ENCODE measurements at places on chromosomes 12 and 14.

- DNase-seq = no peak
Measured at GRCh38 chr12:110205931-110206330, 75.1 kb upstream of the ATP2A2 start.

DNA sequence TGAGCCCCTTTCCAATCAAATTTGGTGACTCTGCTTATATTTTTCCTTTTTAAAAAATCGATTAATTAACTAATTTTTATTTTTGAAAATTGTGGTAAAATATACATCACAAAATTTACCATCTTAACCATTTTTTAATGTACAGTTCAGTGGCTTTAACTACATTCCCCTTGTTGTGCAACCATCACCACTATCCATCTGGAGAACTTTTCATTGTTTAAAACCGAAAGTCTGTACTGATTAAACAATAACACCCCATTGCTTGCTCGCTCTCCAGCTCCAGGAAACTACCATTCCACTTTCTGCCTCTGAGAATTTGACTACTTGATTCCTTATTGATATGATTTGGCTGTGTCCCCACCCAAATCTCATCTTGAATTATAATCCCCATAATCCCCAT lies 283.4 kb downstream of the C12orf75 start:
- DNase-seq = no peak

DNA sequence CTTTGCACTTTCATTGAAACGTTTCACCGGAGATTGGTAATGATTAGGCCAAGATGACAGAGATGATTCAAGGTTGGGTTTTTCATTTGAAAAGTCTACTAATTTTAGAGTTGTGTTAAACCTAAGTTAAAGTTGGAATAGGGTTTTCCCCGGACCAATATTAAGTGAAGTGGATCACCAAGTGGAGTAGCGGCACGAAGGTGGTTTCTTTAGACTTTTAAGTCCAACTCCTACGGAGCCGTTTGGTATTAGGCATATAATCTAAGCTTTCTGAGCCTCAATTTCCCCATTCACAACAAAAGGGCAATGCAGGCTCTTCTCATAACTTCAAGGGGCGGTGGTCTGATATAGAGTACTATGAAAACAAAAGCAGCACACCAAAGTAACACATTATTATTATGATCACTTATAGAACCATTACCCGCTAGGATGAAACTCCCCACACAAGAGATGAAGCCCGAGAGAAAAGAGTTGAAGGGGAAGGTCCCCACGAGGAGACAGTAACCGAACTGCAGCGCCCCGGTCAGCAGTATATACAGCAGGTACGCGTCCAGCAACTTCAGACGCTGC lies 413 bp downstream of the DAD1 start:
- DNase-seq = no peak

DNA sequence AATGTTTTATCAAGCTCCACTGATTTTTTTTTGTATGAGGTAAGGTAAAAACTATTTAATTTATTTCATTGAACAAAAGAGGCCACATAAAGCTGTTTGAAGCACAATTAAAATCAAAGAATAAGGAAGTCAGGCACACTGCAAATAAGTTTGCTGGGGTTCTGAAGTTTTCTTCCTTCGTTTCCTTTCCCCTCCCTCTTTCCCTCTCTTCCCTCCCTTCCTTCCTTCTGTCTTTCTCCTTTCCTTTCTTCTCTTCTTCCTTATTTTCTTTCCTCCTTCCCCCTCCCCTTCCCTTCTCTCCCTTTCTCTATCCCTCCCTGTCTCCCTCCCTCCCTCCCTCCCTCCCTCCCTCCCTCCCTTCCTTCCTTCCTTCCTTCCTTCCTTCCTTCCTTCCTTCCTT lies 78.7 kb downstream of the ALX1 start:
- no peak for DNase-seq

- no peak for DNase-seq
Measured at GRCh38 chr14:63912286-63912685, 59.5 kb downstream of the SYNE2 start.

- no peak for DNase-seq
Measured at GRCh38 chr14:91971188-91971778, 23.8 kb upstream of the FBLN5 start.

- no peak for DNase-seq
Measured at GRCh38 chr12:26466726-26467125, 271.4 kb downstream of the SSPN start.

GRCh38 chr12:45720069-45720468 lies 9.4 kb upstream of the ARID2 start:
- DNase-seq = no peak

DNA sequence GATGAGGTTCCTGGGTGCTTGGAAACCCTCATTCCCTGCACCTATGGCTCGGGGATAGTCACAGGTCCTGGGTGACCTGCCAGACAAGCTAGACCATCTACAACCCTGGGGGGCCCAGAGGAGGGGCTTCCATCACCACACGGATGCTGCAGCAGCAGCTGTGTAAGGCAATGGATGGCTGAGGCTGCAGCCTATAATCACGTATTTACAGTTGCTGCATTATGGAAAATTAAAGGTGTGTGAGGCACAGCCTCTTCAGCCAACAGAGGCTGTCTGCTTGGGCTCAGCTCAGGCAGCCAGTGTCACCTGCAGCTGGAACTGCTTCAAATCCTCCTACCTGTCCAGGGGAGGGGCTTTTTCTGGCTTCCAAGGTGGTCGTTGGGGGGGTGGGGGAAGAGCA lies 268.1 kb downstream of the CACNA1C start:
- DNase-seq = no peak

DNA sequence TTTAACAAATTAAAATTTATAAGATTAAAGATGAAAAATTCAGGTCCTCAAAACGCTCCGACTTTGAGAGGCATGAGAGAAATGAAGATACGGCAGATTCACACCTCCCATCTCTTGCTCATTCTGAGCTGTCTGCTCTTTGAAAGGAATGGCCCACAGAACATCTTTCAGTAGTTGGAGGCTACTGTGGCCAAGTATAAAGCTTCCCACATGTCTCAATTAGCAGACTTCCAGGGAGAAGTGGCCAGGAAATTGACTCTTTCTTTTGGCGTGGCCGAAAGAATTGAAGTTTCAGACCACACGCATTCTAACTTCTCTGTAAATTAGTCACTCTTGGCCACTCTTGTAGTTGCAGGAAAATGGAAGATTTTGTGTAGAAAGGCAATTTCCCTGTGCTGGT lies 129.2 kb downstream of the DIP2B start:
- DNase-seq = no peak

DNA sequence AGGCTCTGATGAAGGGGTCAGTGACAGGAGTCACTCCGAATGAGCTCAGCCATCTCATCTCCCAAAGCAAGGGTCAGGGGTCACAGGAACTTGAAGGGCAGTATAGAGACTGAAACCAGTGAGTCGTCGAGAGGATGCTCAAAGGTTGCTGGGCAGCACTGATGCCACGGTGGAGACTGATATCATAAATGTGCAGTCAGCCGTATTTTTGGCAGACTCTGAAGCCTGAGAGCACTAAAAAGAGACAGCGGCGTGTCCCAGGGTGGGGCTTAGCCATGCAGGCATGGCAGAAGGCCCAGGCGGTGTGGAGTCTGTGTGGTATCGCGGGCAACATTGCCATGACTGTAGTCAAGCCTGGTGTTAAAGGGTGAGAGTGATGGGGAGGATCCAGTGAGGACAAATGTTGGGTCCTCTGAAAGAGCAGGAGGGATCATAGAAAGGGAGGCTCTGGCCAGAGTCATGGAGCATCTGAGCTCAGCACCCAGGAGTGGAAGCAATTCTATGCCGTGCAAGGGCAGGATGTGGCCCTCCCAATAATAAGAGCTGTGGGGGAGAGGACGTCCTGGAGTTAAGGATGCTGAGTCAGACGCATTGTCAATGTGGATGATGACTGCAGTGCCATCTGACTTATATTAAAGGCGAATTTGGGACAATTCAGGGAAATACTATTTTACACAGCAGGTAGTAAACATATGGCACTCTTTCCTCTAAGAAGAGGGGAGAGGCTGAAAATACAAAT lies 241.2 kb upstream of the FKBP4 start:
- no peak for DNase-seq

DNA sequence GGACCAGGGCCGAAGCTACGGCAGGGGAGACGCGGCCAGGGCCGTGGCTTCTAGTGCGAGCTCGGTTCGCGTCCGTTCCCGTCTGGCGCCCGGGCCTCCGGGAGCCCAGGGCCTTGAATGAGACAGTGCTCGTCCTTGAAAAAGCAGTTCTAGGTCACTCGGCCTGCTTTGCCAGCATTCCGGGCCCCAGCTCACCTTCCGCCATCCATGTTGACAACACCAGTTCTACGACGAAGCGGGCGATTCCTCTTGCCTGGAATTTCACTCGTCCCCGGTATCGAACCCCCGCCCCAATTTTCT lies 4.5 kb downstream of the OR10AD1 start:
- DNase-seq = no peak

GRCh38 chr14:54711812-54712464 lies 145.0 kb downstream of the SAMD4A start:
- no peak for DNase-seq

DNA sequence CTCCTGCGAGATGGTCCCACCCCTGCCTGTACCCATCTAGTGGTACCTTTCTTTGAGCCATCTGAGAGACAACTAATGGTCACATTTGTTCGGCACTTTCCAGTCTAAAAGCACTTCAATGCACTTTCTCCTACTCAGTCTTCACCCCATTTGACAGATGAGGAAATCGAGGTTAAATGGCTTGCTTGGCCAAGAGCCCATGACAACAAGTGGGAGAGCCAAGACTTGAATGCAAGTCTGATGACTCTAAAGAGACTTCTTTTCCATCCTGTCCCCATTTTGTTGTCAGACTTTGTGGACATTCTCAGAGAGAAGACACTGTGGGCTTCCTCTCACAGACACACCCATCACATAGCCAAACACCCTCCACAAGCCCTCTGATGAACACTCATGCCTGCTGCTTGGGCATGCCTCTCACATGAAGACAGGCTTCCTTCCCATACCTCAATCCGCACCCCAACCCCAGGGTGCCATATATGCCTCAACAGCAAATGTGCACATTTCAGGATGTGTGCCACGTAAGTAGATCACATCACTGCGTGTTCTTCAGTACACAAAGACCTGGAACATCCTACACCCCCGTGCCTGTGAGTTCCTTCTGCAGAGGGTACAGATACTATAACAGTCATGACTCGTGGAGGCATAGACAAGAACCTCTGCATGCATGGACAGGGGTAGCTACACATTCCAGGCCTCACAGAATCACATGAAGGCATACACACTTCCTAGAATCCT lies 805 bp downstream of the MYH7 start:
- DNase-seq = no peak

- DNase-seq = no peak
Measured at GRCh38 chr12:59405992-59406391, 189.8 kb upstream of the SLC16A7 start.

DNA sequence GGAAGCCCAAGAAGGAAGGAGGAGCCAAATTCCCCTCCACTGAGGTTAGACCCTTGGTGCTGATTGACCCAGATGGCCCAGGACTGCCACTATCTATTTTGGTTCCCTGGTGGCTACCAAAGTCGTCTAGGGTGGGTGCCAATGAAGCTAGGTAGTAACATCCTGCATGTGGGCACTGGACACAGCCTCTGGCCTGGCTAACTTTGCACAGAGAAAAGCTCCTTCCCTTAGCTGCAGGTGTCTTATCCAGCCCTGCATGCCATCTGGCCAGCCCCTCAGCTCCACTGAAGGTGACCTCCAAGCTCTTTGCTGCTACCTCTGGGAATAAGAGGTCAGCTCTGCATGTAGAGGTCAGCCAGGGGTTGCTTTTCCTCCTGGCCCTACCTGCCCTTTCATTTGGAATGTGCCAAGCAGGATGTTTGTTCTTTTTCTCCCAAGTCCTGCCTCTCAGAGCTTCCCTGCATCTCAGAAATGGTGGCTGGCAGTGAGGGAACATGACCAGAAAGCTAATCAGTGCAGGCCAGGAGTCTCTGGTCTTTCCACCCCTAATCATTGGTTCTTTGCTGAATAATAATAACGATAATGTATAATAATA lies 34.0 kb downstream of the JDP2 start:
- DNase-seq = no peak
